ENCODE measurements at places on chromosomes 7 and 10.

GRCh38 chr10:109743574-109743973, 179.7 kb downstream of the XPNPEP1 start:
- no peak for DNase-seq

DNA sequence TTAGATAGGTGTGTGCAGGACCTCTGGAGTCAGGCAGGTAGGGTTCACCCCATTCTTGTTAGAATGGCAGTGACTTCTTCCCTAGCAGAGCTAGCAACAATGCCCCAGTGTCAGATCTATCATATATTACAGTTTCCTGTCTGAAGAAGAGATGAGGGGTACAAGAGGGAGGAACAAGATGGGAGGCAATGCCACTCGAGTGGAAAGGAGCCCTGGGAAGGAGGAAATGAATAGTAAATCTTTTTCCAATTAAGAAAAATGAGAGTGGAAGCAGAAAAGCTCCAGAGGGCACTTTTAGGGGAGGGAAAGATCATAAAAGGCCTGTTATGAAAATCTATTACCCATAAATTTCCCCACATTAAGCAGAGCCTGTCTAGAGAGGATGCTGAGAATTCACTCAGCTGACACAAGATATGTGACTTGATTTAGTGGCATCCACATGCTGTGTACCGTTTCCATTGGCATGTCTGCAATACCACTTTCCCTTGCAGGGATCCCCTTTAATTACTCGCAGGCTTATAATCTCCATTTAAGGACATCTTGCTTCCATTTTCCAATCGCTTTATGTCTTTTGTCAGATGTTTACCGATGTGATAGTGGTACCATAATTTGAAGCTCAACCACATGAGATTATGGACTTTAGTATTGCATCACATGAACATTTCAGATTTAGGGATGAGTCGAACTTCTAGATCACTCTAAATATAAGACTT, 70.0 kb upstream of the AGBL3 start:
- no peak for DNase-seq

- no peak for DNase-seq
Observed at GRCh38 chr10:103620352-103620740, 126.8 kb downstream of the NEURL1 start.

DNA sequence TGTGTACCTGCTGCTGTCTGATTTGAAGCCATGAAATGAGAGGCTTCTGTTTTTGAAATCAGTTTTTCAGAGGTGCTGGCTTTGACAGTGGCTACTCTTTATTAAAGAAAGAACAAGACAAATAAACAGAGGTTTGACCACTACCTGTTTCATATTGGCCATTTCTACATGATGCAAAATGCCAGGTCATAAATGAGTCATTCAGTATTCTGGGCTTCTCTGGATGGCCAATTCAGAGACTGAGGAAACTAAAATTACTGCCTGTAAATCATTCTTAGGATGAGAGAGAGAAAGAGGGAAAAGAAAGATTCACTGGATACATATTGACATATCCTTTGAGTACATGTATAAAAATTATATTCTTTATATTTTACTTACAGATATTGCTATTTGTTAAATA, 303.3 kb upstream of the ETV1 start:
- DNase-seq: no peak

DNA sequence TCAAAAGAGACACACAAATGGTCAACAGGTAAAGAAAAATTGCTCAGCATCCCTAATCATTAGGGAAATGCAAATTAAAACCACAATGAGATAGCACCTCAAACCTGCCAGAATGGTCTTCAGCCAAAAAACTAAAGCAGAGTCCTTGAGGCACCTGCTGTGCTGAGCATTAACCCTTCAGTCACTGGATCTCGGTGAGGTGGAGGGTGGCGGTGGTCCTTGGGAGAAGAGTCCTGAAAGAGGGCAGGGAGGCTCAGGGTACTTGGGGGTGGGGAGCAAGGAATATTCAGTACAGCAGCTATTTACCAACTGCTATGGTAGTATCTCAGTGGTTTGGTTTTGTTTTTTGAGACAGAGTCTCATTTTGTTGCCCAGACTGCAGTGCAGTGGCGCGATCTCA, 7.1 kb downstream of the KIAA1549 start:
- no peak for DNase-seq

DNA sequence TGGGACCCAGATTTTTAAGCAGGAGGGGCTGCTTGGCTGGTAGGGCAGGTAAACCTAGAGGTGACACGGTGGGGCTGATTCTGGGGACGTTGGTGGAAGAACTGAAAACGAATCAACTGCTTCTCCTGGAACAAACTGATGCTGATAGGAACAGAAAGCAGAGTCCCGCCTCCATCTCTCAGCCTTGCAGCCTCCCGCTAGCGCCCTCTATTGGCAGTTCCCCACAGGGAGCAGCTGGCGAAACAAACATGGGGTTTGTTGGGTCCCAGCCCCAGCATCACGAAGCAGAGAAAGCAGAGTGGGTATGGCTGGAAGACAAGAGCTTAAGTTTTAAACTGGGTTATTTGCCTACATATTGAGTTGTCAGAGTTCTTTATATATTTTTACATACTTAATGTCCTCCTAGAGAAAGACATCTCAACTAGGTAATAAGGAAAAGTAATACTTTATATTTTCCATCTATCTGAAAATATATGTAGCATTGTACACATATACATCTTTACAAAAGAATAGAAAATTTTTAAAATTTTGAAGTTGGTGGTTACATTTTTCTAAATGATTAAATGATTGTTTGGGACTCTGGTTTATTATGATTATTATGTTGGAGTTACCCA, 42.3 kb upstream of the FOXI2 start:
- DNase-seq: peak; percentile 16

GRCh38 chr7:77443042-77443441, 26.9 kb upstream of the GSAP start:
- DNase-seq: no peak

- no peak for DNase-seq
Observed at GRCh38 chr7:72467237-72467636, 55.1 kb upstream of the CALN1 start.

DNA sequence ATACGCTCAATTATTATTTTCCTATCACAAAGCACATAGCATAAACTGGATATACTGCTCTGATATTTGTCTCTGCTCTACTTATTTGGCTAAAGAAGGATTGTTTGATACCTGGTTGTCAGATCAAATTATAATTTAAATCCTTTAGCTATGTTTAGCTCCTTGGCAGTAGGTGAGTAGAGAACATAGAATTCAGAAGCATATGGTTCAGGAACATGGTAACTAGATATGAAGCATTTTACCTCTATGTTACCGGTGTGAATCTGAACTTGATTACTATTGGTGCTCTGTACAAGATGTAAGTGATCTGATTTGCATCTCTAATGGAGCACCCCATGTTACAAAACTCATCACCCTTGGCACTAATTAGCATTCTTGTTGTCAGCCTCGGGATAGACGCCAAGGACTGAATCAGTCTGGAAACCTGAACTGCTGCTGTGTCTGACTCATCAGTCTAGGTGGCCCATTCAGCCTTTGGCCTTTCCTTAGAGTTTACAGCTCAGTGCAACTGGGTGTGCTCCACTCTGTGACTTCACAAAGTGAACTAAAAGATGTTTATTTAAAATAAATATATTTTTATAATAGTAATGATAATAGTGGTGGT, 12.3 kb upstream of the MYPN start:
- no peak for DNase-seq

- DNase-seq: peak; percentile 31
Observed at GRCh38 chr7:13829914-13830900, 159.3 kb downstream of the ETV1 start.

- no peak for DNase-seq
Observed at GRCh38 chr10:86699991-86700840, 31.9 kb downstream of the LDB3 start.

DNA sequence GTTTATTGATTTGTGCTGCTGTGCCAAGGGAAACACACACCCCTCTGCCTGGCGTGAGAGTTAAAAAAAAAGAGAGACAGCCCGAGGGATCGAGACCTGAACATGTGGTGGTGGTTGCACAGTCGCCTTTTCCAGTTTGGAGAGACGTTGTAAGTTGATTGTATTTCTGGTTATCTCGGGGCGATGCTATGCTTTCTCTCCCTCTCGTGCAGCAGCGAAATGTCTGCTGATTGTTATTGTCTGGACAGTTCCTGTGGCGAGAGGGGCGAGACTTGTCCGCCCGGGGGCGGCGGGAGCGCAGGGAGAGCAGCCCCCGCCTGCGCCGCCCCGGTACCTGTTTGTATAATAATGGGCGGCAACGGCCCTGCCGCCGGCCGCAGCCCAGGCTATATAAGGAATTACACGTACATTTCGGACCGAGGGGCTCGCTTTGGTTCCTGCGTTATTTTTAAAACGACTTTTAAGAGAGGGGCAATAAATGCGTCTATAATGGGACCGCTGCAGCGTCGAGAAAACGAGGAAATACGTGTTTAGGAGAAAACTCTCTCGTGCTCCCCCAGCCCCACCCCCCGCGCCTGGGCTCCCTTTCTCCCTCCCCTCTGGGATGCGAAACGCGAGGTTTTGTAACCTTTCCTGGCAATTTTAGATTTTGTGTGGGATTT, 1.7 kb downstream of the ZEB1 start:
- peak; percentile 65 for DNase-seq

DNA sequence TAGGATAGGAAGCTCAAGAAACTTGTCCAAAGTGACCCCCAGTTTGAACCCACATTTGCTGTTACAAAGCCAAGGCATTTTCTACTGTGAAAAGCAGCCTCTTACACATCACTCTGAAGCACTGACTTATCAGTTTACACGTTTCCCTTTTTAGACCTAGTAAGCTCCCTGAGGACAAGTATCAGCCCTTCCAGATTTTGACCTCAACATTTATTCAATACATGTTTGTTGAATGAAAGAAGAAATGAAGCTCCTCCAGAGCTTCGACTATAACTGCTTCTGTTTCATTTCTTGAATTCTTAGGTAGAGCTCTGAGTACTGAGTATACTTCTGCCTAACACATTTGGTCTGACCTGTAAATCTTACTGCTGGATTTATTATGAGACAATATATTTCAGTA, 2.7 kb downstream of the WASL start:
- no peak for DNase-seq
